ENCODE measurements at places on chromosomes 12 and 14.

GRCh38 chr14:60840313-60840712, 105.8 kb downstream of the MNAT1 start:
- DNase-seq, result no peak

DNA sequence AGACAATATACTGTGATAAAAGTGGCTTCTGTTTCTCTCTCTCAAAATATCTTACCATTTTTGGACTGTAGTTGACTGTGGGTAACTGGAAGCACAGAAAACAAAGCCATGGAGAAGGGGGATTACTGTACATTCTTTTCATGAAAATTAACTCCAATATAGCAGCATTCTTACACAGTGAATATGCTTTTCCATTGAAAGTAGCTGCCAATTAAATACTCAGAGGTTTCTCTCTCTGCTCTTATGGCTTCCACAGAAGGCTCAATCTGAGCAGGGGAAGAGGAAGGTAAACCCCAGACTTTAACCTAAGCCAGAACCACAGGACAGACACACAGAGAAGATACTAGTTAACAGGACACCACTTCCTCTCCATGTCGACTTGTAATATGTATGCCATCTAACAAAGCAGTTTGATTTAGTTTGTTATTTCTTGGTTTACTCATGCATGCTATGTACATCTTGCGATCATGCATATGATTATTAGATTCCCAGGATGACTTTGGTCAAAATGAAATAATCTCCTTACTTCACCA, 150.2 kb downstream of the SSPN start:
- DNase-seq, result no peak

GRCh38 chr12:108107293-108107692, 21.8 kb upstream of the WSCD2 start:
- DNase-seq, result no peak

DNA sequence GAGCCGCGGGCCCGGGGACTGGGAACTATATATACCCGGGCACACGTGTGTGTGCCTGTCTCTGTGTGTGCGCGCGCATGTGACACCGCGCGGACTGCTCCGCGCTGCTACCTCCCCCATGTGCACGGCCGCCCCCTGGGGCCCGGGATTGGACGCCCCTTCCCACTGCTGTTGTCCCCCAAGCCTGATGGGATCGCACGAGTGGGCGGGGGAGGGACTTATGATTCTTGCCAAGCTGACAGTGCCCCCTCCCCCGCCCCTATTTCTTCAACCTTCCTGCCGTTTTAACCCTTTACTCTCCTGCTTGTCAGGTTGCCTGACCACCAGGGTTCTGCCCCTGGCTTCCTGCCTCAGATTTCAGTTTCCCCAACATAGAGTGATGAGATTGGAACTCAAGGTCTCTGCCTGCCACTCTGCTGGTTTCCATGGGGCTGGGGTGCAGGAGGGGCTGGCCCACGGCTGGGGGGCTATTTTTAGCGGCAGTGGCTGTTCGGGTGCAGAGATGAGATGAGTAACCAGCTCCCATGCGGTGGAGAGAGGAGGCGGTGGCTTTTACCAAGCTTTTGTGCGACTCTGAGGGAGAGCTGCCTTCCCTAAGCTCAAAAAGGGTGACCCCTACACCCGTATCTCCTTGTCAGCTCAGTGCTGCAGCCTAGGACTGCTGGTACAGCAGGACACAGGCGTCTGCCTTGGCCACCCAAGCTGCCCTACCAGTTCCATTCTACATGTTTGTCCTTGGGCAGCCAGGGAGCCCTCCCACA, at the start of gene DDN:
Gene DDN (minus strand): TSS at position 5 of the 761 bp plus-strand sequence. CDS start 88 bp downstream, outside the sequence.
- DNase-seq, result peak; percentile 22

DNA sequence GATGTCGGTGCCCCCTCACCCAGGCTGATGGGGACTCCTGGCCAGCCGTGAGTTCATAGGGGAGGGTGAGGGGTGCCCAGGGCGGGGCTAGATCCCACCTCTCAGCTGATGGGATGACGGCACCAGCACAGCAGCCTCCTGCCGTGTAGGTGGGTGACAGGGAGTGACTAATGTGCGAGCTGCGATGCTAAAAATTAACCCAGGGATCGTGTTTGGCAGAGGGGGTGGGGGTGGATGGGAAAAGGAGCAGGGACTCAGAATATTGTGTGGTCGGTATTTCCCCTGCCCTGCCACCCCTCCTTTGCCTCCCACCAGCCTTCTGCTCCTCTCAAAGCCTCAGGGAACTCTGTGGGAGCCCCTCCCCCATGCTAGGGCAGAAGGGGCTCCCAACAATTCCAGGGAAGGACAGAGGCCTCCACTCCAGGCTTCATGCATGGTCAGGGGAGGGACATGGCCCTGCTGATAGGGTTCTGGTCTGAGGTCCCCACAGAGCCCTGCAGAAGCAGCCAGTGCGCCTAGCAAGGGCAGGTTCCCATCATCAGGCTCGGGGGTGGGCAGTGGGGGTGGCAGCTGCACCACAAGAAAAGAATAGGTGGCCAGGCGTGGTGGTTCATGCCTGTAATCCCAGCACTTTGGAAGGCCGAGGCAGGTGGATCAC, 12.5 kb downstream of the TAMALIN start:
- DNase-seq, result no peak

GRCh38 chr12:65821336-65821735, 2.9 kb upstream of the HMGA2 start:
- no peak for DNase-seq

DNA sequence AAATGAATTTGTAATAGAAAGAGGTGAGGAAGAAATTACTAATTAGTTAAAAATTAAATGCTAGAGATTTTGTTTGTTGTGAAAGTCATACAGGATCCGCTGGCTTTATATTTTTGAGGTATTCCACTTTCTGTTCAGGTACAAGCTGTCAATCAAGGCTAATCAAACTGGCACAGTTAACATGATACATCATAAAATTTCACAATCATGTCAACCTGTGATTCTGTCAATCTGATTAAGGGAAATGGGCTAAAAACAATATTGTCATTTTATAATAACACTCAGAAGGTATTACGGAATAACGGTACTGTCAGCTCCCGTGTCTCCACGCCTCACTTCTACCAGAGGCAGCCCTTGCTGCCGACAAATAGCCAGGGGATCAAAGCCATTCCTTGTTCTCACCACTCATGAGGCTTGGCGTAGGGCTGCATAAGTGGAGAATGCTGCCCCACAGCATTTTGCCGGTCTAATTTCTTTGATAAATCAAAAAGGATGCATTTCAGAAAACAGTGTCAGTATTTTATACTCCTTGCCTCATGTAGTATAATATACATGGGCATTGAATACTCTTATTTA, 352.9 kb downstream of the NPAS3 start:
- DNase-seq, result no peak

Data from activated CD4-positive, alpha-beta T cell treated with anti-CD3 and anti-CD28 coated beads for 24 hours (primary cell).